ENCODE measurements at places on chromosomes 3 and 15. TPM values are rescaled to one million over a fixed set of nuclear protein-coding genes. Genes with fewer than 3 reads are reported as not detected.

Gene P3H2
- 2.6 TPM for total RNA-seq

Gene MORC1
- total RNA-seq = not detected

Gene GHSR
- total RNA-seq = not detected

Gene KNG1
- total RNA-seq = not detected

Gene PPP2R3A
- total RNA-seq = 9.6 TPM

Gene TYRO3
- total RNA-seq = 11.8 TPM

Gene ISLR2
- total RNA-seq = 0.16 TPM

Gene MESP2
- total RNA-seq = 1.9 TPM

Gene MFGE8
- total RNA-seq = 67.0 TPM

Measured in bronchial smooth muscle cell (primary cell).